Activated effector memory CD4-positive, alpha-beta T cell treated with Interleukin-2 at 50 U/mL for 16 hours (primary cell): ENCODE measurements at places on chromosomes 2 and 18.

DNA sequence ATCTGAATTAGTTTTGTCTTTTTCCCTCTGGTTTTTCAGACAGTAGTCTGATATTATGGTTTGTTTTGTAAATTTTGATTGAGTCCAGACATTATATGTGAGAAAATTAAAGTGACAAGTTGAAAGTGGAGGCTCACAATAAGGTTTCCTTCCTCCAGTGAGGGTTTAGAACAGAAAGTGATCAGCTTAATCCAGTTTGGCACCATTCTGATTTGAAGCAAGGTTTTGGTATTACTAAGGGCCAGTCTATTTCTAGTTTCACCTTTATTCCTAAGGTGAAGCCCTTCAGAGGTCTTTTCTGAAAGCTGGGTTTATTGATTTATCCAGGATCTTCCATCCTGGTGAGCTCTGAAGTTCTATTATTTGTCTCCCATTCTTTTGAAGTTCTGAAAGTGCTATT lies 68.7 kb downstream of the CDC42EP3 start:
- DNase-seq, result no peak

DNA sequence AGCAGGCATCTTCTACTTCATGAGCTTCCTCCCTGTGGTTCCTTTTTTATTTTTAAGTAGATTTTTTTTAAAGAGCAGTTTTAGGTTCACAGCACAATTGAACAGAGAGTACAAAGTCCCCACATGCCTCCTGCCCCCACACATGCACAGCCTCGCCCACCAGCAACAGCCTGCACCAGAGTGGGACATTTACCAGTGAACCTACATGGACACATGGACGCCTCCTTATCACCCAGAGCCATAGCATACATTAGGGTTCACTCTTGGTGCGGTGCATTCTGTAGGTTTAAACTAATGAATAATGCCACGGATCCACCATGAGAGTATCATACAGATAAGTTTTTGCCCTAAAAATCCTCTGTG lies 40.9 kb downstream of the HS1BP3 start:
- no peak for DNase-seq

DNA sequence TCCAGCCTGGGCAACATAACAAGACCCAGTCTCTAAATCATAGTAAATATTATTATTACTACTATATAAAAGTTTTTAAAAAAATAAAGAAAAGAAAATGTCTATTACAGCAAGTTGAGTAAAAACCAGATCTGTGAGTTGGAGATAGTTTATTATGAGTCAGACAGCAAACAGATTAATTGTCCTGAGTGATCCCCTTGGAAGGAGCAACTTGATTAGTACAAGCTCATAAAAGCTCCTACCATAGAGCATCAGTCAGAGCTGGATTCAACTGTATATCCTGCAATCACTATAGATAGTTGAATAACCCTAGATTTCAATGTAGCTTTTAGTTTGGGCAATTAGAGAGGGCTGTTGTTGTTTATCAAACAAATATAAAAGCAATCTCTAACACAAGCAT lies 84.1 kb downstream of the TRABD2A start:
- no peak for DNase-seq

DNA sequence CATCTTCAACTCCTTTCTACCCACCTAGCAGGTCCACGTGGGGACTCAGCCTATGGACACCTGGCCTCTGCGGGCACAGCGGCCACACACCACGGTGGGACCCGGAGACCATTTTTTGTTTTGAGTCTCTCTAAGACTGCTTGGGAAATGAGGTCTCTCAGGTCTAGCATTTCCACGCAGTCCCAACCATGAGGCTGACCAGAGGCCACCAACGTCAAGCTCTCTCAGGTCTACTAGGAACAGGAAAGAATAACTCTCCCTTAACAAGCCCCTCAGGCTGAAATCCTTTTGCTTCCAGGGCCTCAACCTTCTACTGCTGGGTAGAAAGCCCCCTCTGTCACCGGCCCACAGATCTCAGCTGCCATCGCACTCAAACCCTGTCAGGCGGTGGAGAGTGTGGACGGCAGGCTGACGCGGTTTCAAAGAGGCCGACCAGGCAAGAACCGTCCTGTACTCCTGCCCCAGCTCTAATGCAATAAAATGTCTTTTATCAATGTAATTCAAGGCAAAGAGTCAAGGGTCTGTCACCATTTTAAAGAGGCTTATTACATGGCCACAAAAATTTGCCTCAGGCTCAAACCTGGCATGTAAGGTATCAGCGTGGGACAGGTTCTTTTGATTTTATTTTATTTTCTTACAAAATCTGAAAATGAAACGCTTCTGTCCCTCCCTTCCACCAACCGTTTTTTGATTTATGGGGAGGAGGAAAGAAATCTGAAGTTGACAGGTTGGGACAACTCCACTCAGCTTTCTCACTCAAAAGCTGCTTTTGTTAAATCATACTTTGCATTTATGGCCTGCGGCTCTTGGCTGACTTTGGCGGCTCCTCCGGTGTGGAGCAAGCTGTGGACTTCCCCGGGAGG lies 74.0 kb downstream of the BCL11A start:
- no peak for DNase-seq

DNA sequence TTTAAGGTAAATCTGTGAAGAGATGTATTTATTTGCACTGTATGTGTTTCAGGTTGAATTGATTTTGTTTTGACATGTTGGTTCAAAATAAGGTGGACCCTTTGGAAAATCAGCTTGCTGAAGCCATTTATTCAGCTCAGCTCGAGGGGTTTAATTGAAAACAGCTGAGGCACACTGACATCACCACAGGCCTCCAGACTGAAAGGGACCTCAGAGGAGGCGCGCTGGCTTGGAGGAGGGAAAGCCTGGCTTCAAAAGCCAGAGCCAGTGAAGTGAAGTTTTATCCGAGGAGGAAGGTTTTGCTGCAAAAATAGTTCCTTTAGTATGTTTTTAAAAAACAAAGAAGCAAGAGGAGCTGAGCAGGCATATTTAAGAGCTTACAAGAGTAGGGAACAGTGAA lies 26.9 kb upstream of the DNMT3A start:
- DNase-seq, result no peak

DNA sequence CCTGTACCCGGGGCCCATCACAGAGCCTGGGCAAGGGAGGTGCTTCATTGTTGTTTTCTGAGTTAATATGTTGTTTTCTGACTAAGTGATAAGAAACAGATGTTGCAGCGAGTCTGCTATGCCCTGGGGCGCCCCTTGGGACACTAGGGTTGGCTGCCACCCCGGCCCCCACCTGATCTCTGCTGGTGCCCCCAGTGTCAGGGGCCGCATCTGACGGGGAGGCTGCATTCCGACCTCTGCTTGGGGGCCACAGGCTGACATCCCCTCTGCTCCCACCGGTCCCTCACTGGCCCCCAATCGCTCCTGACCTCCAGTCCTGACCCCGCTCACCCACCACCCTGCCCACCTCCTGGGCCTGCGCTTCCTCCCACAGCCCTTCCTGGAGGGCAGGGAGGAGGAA lies 65.9 kb downstream of the LONRF2 start:
- DNase-seq, result no peak

DNA sequence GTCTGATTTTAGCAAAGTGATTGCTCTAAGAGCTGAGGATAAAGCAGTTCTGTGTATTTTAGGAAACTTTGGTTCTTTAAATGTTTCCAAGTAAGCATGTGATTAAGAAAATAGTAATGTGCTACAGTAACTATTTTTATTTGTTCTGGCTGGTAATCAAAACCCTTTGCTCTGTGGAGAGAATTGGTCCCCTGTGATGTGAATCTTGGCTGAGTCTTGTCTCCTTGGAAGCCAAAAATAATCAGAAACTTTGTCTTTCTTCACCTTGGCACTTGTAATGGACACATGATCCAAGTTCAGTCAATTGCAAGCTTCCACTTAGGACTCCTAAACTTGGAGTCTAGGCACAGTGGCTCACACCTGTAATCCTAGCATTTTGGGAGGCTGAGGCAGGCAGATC lies 422.7 kb upstream of the CDH20 start:
- DNase-seq, result no peak

DNA sequence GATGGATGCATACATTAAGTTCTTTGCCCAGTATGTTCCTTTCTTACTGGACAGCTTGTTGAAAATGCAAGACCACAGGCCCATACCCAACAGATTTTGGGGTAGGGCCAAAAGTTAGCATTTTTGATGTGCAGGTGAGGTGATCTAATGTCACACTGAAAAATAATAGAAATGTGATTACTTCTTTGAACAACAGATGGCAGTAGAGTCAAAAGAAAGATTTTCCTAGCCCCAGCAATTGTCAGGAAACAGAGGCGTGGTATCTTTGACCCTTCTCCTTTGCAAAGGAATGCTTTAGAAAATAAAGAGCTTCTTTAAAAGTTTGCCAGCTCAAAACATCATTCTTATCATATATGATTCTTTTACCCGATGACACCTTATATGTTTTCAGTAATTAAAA lies 343.6 kb upstream of the SYT4 start:
- DNase-seq, result no peak

- no peak for DNase-seq
Observed at GRCh38 chr18:59555995-59556659, 141.1 kb downstream of the CCBE1 start.

DNA sequence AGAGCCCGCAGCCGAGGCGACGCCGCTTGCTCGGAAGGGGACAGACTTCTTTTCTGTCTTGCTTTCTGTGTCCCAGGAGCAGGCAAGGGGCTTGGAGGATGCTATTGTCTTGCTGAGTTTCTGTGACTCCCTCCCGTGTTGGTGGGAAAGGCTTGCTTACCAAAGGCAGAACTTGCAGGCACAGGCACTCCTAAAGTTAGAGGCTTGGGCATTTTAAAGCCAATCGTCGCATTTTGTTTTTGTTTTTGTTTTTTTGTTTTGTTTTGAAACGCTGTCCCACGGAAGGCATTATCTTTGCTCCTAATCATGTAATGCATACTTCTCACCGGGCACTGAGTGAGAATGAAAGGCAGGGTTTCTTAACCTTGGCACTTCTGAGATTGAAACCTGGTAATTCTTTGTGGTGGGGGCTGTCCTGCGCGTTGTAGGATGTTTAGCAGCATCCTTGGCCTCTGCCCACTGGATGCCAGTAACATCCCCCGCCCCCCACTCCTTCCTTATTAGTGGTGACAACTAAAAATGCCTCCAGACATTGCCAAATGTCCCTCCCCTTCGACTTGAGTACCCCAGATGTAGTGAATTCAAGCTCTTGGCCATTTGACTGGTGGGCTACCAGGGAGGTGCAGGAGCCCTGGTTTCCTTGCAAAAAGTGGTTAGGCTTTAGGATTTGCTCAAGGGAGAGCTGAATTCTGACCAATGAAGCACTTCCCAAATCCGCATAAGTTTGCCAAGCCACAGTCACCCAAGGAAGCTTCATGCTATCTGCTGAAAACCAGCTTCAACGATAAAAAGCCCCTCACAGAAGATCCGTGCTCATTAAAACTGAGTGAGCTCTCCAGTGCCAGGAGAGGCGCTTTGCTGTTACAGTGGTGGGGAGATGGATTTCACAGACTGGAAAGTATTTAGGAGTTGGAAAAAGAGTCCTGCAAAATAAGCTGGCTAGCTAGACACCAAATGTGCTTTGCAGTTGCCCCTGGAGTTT lies 1.2 kb downstream of the ANTXR1 start:
- no peak for DNase-seq

- DNase-seq, result no peak
Observed at GRCh38 chr2:147374423-147374811, 470.4 kb upstream of the ACVR2A start.
